ENCODE measurements at places on chromosomes 16 and 17.

DNA sequence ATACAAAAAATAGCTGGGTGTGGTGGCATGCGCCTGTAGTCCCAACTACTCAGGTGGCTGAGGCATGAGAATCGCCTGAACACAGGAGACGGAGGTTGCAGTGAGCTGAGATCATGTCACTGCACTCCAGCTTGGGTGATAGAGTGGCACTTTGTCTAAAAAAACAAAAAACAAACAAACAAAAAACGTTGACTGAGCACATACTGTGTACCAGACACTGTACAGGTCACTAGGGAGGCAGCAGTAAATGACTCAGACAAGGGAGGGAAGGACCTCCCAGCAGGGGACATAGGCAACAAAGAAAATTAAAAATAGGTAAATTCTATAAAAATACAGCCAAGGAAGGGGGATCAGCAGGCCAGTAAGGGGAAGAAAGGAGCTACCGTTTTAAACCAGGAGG lies 64.3 kb downstream of the SOCS1 start:
- DNase-seq: no peak

GRCh38 chr17:7437950-7438614 lies 1.2 kb upstream of the FGF11 start:
- peak; percentile 36 for DNase-seq

- no peak for DNase-seq
Measured at GRCh38 chr16:23842137-23842600, 6.4 kb downstream of the PRKCB start.

DNA sequence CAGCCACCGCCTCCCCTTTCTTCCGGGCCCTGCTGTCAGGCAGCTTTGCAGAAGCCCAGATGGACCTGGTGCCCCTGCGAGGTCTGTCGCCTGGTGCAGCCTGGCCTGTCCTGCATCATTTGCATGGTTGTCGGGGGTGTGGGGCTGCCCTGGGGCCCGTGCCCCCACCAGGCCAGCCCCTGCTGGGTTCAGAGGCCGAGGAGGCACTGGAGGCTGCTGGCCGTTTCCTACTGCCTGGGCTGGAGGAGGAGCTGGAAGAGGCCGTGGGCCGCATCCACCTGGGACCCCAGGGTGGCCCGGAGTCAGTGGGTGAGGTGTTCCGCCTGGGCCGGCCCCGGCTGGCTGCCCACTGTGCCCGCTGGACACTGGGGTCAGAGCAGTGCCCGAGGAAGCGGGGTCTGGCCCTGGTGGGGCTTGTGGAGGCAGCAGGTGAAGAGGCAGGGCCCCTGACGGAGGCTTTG lies 5.5 kb upstream of the TGFB1I1 start:
- no peak for DNase-seq

DNA sequence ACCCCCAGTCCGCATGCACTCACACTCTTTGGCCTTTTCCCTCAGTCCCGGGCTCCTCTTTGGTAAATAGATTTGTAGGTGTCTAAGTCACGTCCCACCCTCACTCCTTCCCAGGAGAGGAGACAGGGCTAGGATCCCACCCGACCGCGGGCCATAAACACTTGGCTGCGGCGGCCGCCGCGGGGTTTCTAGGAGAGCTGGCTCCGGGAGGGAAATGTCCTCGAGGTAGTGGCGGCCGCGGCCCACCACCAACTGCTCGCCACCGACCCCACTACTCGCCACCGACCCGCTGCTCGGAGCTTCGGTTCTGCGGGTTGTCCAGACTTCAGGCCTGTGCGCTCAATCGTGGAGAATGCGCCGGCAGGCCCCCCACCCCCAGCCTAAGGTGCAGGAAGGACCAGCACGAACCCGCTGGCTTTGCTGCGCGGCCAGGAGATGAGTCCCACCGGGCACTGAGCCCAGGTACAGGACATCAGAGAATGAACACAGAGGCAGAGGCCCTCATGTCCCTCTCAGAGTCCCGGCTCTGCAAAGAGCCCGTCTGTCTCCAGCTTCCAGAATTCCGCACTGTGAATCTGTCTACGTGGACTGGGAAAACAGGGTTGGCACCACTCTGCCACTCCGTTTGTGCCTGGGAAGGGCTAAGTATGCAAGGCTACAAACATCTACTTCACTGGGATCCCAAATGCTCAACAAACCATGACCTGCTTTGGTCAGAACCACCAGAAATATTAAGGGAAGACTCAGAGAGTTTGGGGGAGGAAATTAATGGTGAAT lies 2.5 kb downstream of the PRAC2 start:
- DNase-seq: no peak

GRCh38 chr16:79598348-79599181 lies 2.0 kb downstream of the MAF start:
- DNase-seq: no peak

GRCh38 chr16:66934138-66934838 lies at the start of gene CIAO2B:
TSS of gene CIAO2B (minus strand) at chr16:66934402. CDS start at chr16:66934364, 38 bp downstream.
- DNase-seq: peak; percentile 44

- no peak for DNase-seq
Measured at GRCh38 chr16:47492428-47493377, 31.6 kb downstream of the PHKB start.

GRCh38 chr17:68106085-68106484 lies 70.5 kb downstream of the KPNA2 start:
- DNase-seq: no peak

- no peak for DNase-seq
Measured at GRCh38 chr16:17364319-17365210, 106.2 kb downstream of the XYLT1 start.

DNA sequence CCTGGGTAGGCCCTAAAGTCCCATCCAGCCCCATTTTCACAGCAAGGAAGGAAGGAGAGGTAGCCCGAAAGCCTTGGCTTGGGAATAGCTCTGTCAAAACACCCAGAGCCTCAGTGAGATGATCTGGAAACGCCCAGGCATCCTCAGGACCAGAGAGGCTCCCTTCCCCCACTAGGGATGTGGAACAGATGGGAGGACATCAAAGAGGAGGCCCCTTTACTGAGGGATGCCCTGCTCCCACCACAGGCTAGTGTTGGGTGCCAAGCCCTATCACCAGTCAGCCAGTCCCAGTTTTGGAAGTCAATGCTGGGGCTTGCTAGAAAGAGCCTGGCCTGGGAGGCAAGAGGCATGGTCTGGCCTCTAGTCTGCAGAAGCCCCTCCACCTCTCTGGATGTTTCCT lies 4.7 kb downstream of the TPPP3 start:
- DNase-seq: no peak

- DNase-seq: no peak
Measured at GRCh38 chr17:82400206-82400605, 17.9 kb upstream of the HEXD start.

- no peak for DNase-seq
Measured at GRCh38 chr16:86257546-86257945, 252.8 kb upstream of the FOXF1 start.

DNA sequence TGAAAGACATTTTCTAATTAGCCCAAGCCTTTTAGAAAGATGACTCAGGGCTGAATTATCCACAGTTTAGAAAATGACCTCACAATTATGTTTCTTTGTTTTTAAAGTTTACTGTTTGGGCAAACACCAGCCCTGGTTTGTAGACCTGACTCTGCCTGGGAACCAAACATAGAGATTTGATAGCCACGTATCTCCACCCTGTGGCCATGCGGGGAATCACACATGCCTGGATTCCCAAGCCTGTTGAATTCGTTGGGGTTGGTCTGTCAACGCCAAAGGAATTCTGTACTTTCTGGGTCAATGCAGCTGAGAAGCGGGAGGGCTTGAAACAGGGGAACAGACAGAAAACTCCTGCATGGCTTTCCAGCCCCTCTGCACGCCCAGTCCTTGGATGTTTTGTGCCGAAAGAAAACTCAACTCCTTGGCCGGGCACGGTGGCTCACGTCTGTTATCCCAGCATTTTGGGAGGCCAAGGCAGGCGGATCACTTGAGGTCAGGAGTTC lies 26.9 kb downstream of the CD300A start:
- peak; percentile 13 for DNase-seq

DNA sequence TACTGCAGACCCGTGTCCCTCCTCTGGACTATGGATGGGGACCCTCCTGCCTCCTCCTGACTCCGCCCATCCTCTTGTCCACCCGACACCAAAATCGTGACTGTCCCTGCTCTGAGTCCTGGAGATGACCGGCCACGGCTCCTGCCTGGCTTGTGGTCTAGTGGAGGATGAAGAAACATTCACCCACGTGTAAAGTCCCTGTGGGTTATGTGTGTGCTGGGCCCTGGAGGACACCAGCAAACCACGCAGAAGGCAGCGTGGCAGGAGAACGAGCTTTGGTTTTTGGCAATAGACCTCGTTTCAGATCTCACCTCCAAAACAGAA lies 11.9 kb downstream of the SPNS2 start:
- DNase-seq: no peak

GRCh38 chr16:14678748-14679497 lies 15.2 kb downstream of the PLA2G10 start:
- no peak for DNase-seq

GRCh38 chr16:21953541-21953902 lies 361 bp downstream of the UQCRC2 start:
- no peak for DNase-seq

DNA sequence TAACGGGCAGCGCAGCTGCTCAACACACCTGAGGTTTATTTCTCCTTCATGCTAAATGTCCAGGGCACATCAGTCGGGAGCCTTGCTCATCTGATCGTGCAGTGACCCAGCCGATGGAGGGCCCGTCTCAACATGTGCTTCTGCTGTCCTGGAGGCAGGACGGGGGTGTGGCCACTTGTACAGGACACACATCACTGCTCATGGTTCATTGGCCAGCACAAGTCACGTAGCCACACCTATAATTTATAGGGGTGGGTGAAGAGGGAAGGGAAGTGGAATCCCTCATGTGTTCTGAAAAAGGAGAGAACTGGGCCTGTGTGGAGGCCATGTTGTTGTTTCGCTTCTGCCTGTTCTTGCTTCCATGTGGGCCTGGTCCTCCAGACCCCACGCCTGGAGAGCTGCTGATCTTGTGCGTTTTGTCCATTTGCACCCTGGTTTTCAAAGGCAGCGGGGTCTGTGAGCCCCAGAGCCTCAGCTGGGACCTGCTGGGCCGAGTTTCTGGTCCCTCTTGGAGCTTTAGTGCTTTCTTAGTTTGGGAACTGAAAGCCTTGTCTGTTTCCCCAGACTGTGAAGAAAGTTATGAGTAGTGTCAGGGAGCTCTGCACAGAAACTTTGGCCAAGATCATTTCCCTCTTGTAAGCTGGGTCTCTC lies 60.5 kb downstream of the CMIP start:
- DNase-seq: no peak

- DNase-seq: no peak
Measured at GRCh38 chr16:732936-733335, 6.0 kb downstream of the HAGHL start.

DNA sequence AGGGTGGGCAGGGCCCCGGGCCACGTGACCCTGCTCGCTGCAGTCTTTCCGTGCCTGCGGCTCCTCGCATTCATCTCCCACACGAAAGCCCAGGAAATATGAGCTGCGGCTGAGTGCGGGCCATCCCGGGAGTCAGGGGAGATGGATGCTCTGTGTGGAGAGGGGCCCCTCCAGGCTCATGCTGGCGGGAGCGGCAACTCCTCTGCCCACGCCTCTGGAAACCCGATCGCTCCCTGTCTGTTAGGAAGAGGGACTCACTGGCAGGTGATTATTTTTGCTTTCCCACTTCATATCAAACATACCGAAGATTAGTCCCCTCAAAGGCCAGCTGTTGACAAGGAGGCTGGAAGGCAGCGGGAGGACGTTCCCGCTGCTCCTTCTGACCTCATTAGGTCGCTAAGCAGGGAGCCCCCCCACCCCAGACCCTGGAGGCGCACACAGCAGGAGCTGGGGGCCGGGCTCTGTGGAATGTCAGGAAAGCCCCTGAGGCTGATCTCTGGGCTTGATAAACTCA lies 228.5 kb downstream of the FOXL1 start:
- DNase-seq: no peak

DNA sequence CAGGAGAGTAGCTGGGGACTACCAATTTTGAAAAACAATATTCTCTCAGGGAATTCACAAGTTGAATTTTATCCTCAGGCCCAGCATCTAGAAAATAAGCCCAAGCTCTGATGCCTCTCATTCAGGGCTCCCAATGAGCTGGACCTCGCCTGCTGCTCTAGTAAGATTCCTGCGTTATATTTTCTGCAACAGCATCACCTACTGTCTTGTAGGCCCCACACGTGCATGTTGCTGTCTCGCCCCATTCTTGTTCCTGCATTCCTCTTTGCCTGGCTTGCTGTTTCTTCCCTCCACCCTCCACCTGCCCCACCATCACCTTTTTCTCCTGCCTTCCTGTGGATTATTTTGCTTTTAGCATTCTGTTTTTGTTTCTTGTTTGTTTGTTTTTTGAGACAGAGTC lies 8.3 kb upstream of the ST6GALNAC2 start:
- no peak for DNase-seq

DNA sequence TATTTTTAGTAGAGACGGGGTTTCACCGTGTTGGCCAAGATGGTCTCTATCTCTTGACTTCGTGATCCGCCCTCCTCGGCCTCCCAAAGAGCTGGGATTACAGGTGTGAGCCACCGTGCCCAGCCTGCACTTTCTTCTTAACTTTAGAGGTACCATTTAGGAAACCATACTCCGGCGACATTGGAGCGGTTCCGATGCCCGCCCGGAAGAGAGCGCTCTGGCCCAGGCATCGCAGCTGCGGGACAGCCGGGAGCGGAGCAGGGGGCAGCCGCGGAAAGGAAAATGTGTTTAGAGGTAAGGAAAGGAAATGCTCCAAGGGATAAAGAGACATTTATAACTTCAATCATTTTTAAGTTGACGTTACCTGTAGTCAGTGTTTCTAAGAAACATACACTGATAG lies 6.0 kb upstream of the HS3ST3B1 start:
- no peak for DNase-seq

GRCh38 chr16:86681031-86681756 lies 102.8 kb downstream of the FOXL1 start:
- no peak for DNase-seq

GRCh38 chr16:89094252-89094879 lies 714 bp downstream of the ACSF3 start:
- no peak for DNase-seq

GRCh38 chr17:28985950-28986713 lies 19.7 kb downstream of the SEZ6 start:
- DNase-seq: no peak

- DNase-seq: no peak
Measured at GRCh38 chr17:73566905-73567782, 77.1 kb downstream of the SDK2 start.

- DNase-seq: no peak
Measured at GRCh38 chr17:3988297-3989040, 24.2 kb upstream of the ATP2A3 start.

- no peak for DNase-seq
Measured at GRCh38 chr16:18800293-18800692, 1.1 kb downstream of the ARL6IP1 start.
